ENCODE measurements at places on chromosomes 11 and 22.

GRCh38 chr11:62556875-62557631 is 10.4 kb upstream of the AHNAK start:
- no peak for DNase-seq

DNA sequence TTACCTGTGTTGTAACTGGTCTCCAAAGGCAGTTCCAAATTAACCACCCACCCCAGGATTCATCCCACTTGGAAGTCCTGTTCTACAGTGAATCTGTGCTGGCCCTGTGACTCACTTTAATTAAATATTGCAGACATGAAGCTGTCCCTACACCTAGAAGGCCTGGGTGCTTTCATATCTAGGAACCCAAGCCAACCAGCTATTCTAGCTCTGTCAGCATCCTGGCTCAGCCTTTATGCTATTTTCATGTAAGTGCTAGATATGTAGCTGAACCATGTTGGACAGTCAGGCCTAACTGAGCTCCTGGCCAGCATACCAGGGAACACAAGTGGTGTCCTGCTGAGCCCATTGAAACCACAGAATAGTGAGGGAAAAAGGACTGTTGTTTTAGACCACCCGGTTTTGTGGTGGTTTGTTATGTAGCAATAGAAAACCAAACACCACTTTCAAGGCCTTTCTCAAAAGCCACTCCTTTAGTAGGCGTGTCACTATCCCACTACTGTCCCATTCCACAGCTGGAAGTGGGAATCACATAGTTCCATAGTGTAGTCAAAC is 30.3 kb downstream of the CNTF start:
- no peak for DNase-seq

- DNase-seq, result no peak
These were observed 265.9 kb downstream of the LARGE1 start for GRCh38 chr22:33654173-33654895.

DNA sequence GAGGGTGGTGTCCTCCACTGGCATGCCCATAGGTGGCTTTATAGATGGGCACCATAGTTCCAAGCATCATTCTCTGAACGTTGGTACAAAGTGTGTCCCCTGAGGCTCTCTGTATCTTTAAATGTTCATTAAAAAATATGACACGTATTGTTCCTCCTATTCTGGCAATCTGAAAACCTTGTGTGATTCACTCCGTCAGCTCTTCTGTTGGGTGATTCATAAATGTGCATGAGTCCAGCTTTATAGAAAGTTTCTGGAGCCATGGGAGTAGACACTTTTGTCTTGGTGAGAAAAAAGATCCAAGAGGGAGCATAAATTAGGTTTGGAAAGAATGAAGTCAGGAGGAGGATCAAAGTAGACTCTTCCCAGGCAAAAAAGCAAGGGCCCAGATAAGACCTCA is 728.8 kb downstream of the NELL1 start:
- DNase-seq, result no peak

DNA sequence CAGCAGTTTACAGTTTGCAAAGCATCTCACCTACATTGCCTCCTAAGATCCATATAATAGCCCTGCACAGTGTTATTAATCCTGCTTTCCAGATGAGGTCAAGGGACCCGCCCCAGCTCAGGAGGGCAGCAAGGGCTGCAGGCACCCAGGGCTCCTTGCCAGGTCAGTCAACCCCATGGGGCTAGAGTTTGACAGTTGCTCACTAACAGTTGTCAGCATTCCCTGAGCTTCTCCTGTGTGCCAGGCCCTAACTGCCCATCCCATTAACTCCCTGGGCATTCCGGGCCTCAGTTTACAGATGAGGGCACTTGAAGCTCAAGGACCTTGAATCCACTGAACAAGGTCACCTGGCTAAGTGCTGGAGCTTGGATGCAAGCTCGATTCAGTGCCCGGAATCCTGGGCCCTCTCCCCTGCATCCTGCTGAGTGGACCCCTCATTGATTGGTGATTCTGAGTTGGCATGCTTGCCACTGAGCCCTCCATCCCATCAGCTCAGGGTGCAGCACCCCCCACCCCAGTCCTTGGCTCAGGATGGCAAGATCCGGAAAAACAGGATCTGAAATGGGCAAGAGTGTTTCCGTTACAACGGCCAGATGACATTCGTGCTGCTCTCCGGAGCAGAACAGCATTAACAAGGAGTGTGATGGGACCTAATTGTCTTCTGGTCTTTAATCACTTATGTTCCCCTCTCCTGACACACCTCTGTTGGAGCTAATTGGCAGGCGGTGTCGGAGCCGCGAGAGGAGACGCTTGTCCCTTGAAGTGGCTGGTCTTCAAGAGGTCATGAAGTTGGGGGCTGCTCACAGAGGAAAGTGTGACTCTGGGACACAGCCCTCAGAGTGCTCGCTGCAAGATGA is 87.4 kb upstream of the SHISAL1 start:
- no peak for DNase-seq

GRCh38 chr22:33851821-33852384 is 68.4 kb downstream of the LARGE1 start:
- DNase-seq, result no peak

GRCh38 chr22:44091751-44092150 is 67.6 kb downstream of the PARVB start:
- DNase-seq, result no peak

All from AG04450 (cell line).